ENCODE measurements at places on chromosomes 4 and X.
A peak's percentile ranks its signal among the peaks of the same experiment; 100 is the strongest.

- DNase-seq: peak; percentile 75
Measured at GRCh38 chr4:86544310-86544966, 49.7 kb upstream of the PTPN13 start.

GRCh38 chr4:156999175-156999517 lies 27.5 kb upstream of the PDGFC start:
- DNase-seq: no peak

DNA sequence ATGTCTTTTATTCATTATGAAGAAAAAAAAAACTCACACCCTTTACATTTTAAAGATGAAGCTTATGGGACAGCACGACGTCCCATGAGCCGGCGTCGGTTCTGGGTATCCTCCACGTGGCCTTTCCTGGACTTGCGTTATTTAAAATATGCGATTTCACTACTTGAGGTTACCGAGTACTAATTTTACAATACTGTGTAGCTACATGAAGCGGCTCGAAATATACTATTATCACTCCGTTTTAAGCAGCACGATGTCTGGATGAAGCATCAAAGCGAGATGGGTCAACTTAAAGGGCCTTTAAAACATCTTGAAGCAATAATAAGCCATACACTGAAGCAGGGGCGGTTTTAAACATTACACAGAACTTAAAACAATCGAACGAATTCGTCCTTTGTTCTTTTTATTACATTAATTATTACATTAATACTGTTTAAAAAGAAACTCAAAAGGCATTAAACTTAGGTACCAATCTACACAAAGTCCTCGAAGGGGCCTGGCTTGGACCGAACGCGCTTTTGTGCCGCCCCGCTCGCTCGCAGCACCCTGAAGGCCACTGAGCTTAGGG lies 1.4 kb upstream of the KLF3 start:
- peak; percentile 55 for DNase-seq

- no peak for DNase-seq
Measured at GRCh38 chr4:78602334-78602733, 50.8 kb downstream of the ANXA3 start.
